ENCODE measurements at places on chromosomes 2 and 18.

GRCh38 chr18:43108882-43109281 lies 6.6 kb downstream of the RIT2 start:
- no peak for DNase-seq

GRCh38 chr2:102139851-102140250 lies 2.7 kb upstream of the IL1R1 start:
- no peak for DNase-seq

DNA sequence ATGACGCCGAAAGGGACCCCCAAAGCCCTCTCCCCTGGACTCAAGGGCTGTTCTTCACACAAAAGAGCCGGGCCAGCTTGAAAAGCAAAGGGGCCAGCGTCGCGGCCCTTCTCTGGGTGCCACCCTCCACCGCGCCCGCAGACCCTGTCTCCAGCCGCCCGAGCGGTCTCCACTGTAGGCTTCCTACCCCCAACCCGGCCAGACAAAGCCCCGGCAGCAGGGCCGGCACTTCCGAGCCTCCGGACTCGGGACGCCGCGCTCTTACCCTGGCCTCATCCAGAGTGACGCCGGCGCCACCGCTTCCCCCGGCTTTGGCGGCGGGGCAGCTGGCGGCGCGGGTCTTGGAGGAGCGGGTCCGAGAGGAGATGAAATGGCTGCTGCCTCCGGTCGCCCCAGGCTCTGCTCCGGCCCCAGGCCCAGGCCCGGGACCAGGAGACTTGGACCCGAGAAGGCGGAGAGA lies 603 bp downstream of the ATAD2B start:
- no peak for DNase-seq

DNA sequence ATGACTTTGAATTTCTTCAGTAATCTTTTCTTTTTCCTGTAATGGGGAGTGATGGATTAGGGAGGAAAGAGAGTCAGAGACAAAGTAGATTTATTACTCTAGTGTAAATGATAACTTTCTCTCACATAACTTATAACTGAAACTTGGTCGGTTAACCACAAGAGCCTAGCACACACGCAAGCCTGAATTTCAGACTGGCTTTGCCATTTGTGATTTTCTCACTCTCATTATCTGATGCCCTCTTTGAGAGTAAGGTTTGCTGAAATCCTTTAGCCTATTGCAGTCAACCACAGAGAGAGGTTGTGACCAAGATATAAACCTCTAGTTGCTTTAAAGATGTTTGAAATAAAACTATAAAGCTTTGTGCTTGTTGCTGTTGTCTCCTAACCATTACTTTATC lies 117.9 kb upstream of the NETO1 start:
- no peak for DNase-seq

- DNase-seq: peak; percentile 20
Measured at GRCh38 chr18:23835091-23835490, 145.8 kb downstream of the LAMA3 start.

GRCh38 chr2:74406035-74406434 lies 15.4 kb downstream of the C2orf81 start:
- DNase-seq: no peak
